ENCODE measurements at places on chromosomes 7 and 10.

GRCh38 chr7:28037220-28038010 is 143.2 kb downstream of the JAZF1 start:
- DNase-seq = peak; percentile 47

GRCh38 chr10:541750-542371 is 147.6 kb downstream of the DIP2C start:
- no peak for DNase-seq

DNA sequence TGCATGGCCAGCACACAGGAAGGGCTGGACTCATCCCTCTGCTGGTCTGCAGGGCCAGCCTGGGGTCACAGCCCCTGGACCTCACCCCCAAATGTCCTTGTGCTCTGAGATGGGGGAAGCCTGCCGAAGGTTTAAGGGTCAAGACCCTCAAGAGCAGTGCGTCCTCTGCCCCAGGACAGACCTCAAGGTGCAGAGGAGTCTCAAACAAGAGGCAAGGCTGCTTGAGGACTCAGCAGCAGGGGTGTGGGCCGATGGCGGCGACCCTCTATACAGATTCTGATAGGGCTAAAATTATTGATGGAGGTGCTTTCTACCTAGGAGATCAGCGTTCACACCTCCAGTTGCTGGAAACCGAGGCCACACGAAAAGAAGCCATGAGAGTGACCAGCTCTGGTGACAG is 80.7 kb downstream of the ZRANB1 start:
- no peak for DNase-seq

- no peak for DNase-seq
These were observed 3.1 kb downstream of the DDC start for GRCh38 chr7:50562136-50562535.

DNA sequence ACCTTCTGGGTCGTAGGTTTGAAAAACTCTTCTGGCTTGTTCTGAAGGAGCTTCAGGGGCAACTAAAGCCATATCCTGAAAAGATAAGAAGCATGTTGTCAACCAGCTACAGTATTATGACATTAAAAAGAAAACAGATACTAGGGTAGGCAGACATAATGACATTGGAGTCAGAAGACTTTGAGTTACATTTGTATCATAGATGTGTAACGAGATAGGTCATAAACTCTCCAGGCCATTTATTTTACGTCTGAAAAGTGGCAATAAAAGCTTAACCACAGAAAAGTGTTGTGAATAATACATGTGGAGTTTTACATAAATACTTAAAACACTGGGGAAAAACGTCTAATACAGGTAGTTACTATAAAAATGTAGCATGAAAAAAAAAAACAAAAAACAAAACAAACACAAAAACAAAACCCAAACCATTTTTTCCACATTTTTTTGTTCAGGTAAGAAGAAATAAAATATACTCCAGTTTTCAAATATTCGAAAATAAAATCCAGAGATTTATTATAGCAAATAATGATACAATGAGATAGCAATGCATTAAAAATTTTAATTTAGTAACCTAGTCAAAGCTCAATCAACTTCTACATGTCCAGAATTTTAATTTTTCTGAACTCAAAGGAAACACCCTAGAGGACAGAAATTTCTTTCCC is 64.1 kb downstream of the MINDY3 start:
- DNase-seq = no peak

GRCh38 chr7:155589001-155589980 is 42.9 kb upstream of the CNPY1 start:
- DNase-seq = no peak

DNA sequence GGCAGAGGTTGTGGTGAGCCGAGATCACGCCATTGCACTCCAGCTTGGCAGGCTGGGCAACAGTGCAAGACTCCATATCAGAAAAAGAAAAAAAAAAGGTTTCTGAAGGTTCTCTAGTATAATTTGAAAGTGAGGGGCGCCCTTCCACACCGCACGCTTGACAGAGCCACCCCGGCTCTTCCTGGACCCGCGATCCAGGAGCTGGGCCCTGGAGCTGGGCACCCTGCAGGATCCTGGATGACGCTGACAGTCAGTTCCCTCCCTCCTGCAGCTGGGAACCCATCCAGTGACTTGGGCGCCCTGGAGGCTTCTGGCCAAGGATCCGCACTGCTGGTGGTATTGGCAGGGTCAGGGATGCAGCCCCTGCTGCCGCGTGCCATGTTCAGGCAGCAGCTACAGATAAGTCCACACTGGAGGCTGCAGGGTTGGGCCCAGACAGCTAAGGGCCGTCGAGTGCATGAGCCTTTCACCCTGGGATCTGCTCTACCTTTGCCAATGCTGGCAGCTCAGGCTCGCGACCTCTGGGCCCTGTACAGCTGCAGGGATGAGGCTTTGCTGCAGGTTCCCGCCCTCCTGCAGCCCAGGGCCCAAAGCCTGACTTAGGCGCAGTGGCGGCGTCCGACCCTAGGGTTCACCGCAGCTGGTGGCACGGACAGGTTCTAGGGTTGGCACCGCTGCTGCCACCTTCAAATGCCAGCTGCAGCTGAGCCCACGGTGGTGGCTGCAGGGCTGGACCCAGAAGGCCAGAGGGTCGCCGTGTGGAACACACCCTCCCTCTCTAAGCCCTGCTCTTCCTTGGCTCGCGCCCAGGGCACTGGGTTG is 110.2 kb downstream of the OR13A1 start:
- DNase-seq = no peak

GRCh38 chr10:99535764-99536337 is 3.1 kb downstream of the NKX2-3 start:
- no peak for DNase-seq

DNA sequence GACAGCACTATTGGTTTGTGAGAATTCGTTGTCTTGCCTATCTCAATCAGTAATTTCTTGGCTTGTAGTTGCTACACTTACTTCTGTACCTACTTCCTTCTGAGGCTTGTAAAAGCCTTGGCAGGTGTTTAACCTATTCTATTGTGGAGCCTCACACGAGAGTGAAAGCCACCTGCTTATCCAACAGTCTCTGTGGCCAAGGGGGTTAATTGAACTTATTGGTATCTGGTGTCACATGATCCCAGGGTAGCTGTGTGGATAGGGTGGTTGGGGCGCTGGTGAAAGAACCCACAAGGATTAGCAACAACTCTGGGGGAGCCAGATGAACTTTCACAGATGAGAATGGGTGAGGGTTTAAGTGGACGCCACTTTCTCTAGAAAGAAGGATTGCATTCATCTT is 13.9 kb upstream of the ATP6V0E2 start:
- no peak for DNase-seq

DNA sequence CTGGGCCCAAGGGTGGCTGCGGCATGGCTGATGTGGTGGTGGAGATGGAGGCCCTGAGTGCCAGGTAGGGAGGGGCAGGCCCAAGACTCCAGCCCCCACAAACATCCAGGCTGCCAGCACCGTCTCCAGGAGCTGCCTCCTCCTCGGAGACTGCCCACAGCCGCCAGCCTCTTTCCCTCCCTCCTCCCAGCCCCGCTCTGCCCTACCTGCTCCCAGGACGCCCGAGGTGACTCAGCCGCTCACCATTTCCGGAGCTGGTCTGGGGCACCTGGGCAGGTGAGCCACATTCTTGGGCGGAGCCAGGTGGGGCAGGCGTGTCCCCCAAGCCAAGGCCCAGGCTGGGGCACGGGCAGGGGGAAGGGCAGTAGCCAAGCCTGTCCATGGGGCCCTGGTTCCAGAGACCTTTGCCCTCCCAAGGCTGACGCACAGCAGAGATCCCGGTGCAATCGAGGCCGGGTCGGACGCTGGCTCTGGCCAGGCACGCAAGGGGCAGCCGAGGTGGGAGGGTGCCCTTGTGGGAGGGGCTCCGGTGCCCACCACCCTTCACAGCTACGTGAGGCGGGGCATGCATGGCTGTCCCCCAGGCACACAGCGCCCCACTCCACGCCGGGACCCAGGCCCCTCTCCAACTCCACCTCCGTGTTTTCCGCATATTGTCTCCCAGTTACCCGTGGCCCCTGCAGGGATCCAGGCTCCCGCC is 8.8 kb downstream of the ADAP1 start:
- DNase-seq = no peak

- DNase-seq = peak; percentile 18
These were observed 15.9 kb downstream of the ITPRIP start for GRCh38 chr10:104322416-104322782.

- DNase-seq = no peak
These were observed 231.4 kb downstream of the CREB5 start for GRCh38 chr7:28643584-28644340.

DNA sequence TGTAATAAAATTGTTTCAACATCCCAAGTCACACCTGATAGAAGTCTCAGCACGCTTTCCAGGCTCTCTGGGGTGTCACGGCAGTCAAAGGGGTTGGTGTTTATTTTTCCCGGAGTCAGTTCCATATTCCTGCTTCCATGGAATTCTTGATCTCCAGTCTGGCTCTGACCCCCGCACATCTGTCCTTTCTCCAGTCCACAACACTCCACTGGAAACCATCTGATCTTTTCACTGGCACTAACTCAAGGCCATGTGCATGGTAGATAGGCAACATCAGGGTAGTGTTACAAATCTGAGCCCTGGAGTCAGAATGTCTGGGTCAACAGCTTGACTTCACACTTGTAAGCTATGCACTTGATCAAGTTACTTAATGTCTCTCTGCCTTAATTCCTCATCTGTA is 176.2 kb downstream of the WDR11 start:
- no peak for DNase-seq

- DNase-seq = no peak
These were observed 7.6 kb downstream of the LZTS2 start for GRCh38 chr10:101007099-101007711.

GRCh38 chr7:80918399-80918798 is 452 bp downstream of the SEMA3C start:
- no peak for DNase-seq

DNA sequence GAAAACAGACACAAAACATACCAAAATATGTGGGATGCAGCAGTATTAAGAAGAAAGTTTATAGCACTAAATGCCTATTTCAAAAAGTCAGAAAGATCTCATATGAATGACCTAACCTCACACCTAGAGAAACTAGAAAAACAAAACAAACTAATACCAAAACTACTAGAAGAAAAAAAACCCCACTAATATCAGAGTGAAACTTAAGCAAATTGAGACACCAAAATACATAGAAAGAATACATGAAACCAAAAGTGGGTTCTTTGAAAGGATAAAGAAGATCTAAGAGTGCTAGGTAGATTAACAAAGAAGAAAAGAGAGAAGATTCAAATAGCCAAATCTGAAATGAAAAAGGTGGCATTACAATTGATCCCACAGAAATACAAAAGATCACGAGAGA is 494.1 kb downstream of the SH2D4B start:
- DNase-seq = no peak

DNA sequence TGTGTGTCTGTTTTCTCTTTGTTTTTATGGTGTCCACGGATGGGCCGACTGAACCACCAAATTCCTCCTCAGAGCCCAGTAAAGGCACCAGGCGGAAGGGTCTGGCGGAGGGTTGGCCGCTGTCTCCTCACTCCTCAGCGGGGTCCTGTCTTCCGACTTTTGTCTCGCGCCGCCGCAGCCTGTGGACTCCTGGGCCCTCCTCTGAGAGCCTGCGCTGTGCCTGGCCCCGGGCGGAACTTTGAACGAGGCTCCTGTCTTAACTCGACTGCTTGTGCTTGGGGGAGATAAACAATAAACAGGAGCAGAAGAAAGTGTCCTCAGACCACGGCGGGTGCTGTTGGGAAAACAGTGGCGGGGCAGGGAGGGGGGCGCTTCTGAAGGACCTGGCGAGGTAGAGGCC is 2.2 kb upstream of the FAM20C start:
- no peak for DNase-seq

DNA sequence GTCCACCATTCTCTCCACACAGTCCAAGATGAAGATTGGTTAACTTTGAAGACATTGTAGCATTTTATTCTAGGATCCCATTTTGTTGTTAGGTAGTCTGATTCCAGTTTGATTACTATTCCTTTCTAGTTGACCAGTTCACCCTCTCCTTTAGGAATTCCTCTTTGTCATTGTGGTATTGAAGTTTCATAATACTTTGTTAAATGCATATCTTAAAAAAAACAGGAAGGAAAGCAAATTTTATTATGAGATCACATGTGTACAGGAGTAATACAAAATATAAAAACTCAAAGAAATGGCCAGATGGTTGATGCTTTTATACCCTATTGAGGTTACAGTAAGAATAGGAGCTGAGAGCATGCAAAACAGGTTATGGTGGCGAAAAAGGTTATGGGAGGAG is 15.5 kb upstream of the SEMA3C start:
- DNase-seq = no peak

DNA sequence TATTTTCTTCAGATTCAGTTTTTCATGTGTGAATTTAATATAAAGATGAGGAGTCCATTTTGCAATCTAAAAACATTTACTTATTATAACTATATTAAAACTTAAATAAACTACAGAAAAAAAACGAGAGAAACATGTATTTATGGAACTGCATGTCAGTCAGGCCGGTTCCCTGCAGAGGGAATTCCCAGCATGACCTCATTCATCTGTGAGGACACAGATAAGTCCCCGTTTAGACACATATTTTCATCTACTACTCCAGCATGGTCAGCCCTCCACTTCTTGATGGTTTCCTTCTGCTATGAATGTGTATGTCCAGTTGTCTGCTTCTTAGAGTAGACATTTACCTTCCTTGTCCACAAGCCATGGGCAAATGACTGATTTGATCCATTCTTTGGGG is 339.1 kb downstream of the SEMA3D start:
- DNase-seq = no peak

DNA sequence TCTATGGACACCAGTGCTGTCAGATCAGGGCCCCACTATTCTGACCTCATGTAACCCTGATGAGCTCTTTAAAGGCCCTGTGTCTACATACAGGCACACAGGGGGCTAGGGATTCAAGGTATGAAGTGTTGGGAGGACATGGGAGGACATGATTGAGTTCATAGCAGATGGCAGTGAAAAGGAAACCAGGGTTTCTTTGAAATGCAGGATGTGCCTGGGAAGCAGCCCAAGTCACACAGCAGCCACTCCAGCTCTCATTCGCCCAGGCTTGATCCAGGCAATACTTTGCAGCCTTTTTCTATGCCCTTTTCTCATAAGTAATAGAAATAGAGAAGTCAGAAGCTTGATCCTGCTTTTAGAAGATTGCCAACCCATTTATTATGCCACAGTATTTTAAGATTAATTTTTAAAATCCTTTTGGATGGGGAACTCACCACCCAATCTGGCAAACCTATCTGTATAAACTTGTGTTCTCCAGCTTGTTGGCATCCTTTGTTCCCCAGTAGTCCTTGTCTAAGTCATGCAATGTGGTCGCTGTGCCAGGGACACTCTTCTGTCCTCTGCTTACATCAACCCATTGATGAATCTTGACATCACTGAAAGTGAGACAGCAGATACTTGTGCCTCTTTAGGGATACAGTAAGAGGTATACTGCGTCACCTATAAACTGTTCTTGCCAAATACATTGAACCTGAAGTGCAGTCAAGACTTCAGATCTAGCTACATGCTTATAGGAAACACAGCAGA is 95.0 kb downstream of the TAF3 start:
- no peak for DNase-seq

GRCh38 chr7:94289071-94289470 is 105.6 kb upstream of the COL1A2 start:
- DNase-seq = peak; percentile 20

GRCh38 chr10:111440501-111440900 is 363.7 kb downstream of the ADRA2A start:
- DNase-seq = no peak

All from MV-4-11 (cell line).